ENCODE measurements at places on chromosomes 2 and 18.

DNA sequence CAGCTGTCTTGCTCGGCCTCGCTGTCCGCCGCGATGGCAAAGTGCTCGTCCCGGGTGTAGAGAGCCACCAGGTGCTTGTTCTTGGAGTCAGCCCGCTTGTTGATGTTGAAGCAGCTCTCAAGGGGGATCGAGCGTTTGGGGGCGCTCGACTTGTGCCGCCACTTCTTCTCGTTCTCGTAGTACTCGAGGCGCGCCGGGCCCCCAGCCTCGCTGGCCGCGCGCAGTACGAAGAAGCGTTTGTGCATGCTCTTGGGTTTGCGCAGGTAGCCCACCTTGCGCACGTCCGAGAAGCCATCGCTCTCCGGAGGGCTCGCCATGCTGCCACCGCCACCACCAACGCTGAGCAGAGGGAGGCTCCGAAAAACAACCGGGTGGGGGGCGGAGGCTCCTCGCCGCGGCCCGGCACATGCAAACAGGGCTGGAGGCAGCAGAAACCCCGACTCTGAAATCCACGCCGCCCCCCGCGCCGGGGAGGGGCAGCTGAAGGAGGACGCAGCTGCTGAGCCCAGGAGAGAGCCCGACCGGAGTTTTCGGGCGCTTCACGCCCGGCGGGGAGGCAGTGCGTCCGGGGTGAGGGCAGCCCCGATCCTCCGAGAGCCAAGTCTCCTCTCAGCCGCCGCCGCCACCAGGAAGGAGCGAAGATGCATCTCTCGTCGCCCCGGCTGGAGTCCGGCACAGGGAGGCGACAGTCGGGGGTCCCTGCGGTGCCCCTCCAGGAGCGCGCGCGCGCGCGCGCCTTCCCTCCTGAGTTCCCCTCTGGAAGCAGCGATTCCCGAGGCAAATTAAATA, 1.0 kb downstream of the IRS1 start:
- peak; percentile 76 for DNase-seq

DNA sequence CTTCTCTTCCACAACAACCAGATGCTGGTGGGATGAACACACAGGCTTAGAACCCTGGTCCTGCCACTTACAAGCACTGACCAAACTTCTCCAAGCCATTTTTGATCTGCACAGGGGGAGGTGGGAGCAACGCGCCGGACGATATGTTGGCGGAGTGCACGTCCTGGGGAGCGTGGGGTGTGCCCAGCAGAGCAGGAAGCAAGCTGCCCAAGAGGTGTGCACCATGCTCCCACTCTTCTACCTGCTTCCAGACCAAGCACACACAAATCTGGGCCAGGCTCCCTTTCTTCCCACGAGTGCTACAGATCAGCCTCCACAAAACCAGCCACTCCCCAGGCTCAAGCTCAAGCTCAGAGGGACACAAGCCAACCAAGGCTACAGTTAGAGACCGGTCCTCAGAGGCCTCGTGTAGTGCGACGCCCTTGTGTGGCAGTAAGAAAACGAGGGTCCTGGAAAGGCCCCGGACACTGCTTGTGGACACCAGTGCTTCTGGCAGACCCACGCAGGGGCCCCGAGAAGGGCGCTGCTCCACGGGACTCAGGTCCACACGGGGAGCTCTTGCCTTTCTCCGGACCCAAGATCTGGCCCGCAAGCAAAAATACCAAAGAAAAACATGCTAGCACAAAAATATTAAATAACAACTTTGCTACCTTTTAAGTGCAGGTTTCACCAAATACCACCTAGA, 52.0 kb downstream of the ANO7 start:
- no peak for DNase-seq

DNA sequence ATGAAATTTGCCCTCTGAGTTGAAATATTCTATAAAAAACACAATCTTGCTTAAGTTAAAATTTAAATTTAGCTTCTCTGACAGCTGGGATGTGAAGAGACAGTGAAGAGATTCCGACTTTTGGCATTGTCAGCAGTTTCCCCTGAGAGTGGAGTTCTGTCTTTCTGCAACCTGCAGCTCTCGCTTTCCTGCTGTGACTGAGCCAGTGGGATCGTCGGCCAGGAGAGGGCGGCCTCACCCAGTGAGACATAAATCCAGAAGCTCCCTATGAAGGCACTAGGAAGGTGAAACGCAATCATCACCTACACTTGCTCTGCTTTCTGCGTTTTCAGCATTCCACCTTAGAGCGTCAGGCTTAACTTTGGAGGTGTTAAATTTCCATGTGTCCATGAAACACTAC, 75.4 kb upstream of the HNMT start:
- DNase-seq, result no peak

DNA sequence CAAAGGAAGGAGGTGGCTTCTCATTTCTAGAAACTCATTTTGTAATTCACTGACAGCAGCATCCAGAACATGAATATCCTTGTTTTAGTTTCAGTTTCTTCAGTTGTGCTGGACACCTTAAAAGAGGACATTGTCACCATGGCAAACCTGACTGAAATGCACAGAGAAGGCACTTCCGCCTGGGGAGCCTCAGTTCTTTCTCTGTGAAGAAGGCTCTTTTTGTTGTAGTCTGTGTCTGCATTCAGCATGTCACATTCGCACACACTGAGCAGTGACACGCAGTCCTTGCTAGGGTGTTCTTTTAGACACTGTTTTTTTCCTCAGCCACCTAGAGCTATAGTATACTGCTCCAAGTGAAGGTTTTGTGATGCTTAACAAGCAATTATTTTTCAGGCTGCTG, 9.5 kb upstream of the RPRM start:
- no peak for DNase-seq

- no peak for DNase-seq
Observed at GRCh38 chr2:235414422-235414821, 79.4 kb upstream of the AGAP1 start.

Measured in germinal center (tissue), 1 donor.